ENCODE measurements at places on chromosomes 7 and 10.

DNA sequence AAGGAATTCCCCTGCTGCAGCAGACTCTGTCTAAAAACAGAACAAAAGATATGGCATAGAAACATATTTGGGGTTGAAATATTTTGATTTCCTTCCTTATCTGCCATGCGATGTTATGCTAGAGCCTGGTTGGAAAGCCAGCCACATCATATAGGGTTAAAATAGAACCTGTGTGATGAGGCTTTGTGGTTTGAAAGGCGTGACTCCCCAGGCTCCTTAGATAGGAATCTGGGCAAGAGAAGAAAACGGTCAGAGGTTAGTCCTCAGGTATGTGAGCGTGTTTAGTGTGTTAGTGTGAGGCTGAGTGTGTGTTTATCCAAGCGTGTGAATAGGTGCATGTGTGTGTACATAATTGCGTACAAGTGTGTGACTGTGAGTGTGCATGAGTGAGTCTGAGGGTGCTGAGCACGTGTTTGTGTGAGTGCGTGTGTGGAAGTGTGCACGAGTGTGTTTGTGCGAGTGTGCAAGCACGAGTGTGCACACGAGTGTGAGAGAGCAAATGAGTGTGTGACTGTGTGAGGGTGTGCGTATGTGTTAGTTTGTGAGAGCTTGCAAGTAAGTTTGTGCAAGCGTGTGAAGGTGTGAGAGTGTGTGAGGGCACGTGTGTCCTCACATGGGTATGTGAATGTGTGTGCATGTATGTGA lies 79.9 kb downstream of the COL26A1 start:
- DNase-seq: no peak

- no peak for DNase-seq
Observed at GRCh38 chr10:45433716-45434469, 59.9 kb downstream of the ALOX5 start.

DNA sequence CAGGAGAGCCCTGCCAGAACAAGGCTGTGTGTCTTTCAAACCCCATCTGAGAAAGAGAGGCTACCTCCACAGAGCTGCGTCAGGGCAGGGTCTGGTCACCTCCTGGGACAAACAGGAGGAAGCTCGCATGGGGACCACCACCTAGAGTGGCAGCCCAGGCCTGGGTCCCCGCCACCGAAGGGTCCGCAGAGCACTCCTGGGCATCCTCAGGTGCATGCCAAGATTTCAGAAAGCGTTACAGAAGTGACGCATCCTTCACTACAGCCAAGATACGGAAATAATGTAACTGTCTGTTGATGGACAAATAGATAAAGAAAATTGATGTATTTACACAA lies 42.6 kb downstream of the GSDME start:
- no peak for DNase-seq

- no peak for DNase-seq
Observed at GRCh38 chr10:28246023-28246422, 56.8 kb downstream of the MPP7 start.

All from breast epithelium (tissue), 4 donors.